ENCODE measurements at places on chromosomes 5 and 9.

- no peak for DNase-seq
Observed at GRCh38 chr5:14672082-14672481, 7.6 kb downstream of the OTULIN start.

- no peak for DNase-seq
Observed at GRCh38 chr9:7367726-7368125, 431.9 kb downstream of the DMAC1 start.

DNA sequence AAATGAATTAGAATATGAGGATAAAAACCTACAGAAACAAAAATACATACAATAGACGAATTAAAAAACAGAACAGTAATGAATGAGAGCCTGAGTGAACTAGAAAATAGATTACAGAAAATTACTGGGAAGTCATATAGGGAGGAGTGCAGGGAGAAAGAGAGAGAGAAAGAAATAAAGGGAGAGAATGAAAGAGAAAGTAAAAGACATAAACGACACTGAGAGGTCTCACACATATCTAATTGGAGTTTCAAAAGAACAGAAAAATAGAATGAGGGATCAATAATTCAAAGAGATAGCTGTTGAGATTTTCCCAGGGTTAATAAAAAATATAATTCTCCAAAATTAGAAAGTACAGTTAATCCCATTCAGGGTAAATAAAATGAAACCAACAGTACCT lies 156.4 kb upstream of the FTMT start:
- no peak for DNase-seq

- DNase-seq = no peak
Observed at GRCh38 chr5:82942083-82942881, 134.9 kb downstream of the TMEM167A start.

DNA sequence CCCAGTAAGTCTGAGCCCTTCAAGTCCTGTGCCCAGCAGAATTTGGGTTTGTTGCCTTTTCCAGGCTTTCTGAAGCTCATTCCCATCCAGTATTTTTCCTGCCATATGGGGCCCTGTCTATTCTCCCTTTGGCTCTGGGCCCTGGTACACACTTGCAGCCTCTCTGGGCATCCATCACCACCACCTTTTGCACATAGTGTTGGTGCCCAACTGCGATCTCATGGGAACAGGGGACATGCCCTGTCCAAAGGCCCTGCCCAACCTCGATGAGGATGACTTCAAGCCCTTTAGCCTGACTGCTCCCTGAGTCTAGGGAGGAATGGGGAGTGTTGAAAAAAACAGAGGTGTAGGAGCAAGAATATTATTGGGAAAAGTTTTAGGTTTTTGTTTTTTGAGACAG lies 11.5 kb downstream of the RGS3 start:
- DNase-seq = no peak

Data from stromal cell of bone marrow (primary cell).